Bone marrow (tissue), 2 donors: ENCODE measurements at places on chromosomes 11 and 22.
A peak's percentile ranks its signal among the peaks of the same experiment; 100 is the strongest.

DNA sequence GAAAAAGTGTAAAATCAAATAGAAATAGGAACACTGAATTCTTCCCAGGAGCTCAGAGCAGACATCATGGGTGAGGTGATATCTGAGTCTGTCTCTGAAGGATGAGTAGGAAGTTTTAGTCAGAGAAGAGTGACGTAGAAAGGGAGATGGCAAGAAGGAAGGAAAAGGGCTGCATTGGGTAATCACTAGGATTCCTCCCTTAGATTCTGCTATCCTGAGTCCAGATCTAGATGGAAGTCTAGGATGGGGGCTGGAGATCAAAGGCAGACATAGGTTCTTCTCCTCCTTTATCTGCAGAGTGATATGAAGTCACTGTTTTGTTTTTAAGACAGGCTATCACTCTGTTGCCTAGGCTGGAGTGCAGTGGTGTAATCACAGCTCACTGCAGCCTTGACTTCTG is 30.4 kb downstream of the POU2F3 start:
- DNase-seq, result no peak

- DNase-seq, result no peak
Observed at GRCh38 chr11:14969901-14970323, 2.2 kb downstream of the CALCA start.

GRCh38 chr11:118661425-118662301 is 17.8 kb downstream of the TREH start:
- DNase-seq, result no peak

- DNase-seq, result peak; percentile 15
Observed at GRCh38 chr22:39959640-39960447, at the start of gene TMA7B. Gene TMA7B, plus strand, starts transcription at chr22:39960397. Its CDS starts 3,978 bp downstream, at chr22:39964375.
